ENCODE measurements at places on chromosomes 4 and X.

DNA sequence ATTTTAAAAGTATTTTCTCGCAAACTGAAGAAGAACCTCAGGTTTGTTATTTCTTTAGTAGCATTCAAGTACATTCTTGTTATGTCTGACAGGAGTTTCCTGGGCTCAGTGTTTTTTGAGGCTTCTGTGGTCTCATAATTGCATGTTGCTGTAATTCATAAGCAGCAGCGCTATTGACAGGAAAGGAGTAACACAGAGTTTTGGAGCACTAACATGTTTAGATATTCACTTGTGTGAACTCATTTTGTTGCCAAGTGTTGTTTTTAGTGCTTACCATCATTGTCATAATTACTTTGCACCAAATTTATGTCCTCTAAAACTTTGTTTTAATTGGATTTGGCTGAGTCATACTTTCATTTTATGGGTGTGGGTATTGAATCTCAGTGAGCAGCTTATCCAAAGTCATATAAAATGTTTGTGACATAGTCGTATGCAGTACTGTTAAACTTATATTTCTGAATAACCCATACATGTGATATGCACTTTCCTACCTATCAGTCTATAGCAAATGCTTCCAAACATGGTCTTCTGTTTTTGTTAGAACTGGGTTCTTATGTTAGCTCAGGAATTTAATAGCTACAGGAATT lies 358.7 kb upstream of the CTSO start:
- DNase-seq, result no peak

- DNase-seq, result peak; percentile 75
Measured at GRCh38 chrX:38805432-38806389, 4.5 kb downstream of the MID1IP1 start.

DNA sequence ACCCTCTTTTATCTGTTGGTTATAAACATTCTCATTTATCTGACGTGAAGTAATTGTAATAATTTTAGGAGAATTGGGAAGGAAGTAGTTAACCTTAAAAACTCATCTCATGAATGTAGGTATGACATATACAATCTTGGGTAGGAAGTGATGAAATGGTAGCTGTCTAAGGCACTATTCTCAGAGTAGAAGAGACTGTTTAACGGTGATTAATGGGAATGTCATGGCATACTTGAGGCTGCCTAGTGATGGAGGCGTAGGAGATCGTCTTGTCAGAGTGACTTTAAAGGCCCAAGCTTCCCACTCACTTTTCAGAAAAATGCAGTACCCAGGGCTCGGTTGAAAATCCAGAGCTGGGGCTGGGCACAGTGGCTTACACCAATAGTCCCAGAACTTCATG lies 19.4 kb upstream of the AGA start:
- DNase-seq, result no peak

- no peak for DNase-seq
Measured at GRCh38 chr4:6616087-6616995, 24.1 kb upstream of the MRFAP1 start.

DNA sequence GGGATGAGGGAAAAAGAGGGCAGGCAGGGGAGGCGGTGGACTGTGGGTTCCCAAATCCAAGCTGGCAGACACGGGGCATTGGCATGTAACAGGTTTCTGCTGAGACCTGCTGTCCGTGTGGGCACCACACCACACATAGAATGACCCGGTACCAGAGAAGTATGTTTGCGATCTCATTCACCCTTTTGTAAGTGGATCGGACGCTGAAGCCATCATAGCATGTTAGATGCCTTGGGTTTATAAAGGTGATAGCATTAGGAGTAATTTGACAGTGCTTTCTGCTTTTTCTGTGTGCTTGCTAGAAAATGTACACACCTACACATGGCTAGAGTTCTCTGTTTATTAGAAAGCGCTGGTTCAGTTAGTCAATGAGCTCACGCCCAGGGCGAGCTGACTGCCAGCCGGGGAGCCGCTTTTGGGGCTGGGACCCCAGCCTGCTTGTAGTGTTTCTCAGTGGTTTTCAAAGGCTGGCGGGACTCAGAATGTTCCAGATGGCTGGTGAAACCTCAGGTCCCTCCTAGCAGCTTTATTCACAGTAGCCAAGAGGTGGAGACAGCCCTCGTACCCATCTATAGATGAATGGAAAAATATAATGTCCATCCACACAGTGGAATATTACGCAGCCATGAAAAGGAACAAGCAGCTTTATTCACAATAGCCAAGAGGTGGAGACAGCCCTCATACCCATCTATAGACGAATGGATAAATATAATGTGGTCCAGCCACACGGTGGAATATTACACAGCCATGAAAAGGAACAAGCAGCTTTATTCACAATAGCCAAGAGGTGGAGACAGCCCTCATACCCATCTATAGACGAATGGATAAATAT lies 579 bp downstream of the IL3RA start:
- no peak for DNase-seq

DNA sequence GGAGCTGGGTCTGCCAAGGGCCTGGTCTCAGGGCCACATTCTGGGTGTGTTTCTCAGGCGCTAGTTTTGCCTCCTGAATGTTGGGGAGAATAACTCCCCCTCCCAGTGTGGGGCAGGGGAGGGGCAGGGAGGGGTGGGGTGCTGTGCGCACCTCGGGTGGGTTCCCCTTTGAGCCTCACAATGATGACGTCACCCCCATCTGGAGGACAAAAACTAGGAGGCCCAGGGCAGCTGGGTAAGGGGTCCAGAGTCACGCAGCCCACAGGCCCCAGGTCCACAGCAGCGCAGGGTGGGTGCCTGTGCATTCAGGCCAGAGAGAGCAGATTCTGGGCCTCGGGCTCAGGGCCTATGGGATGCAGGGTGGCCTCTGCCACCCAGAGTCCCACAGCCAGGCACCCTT lies 23.7 kb upstream of the HMX1 start:
- DNase-seq, result no peak

- no peak for DNase-seq
Measured at GRCh38 chrX:83326539-83326938, 181.6 kb upstream of the POU3F4 start.

- no peak for DNase-seq
Measured at GRCh38 chr4:184400891-184401290, 73.5 kb downstream of the IRF2 start.

DNA sequence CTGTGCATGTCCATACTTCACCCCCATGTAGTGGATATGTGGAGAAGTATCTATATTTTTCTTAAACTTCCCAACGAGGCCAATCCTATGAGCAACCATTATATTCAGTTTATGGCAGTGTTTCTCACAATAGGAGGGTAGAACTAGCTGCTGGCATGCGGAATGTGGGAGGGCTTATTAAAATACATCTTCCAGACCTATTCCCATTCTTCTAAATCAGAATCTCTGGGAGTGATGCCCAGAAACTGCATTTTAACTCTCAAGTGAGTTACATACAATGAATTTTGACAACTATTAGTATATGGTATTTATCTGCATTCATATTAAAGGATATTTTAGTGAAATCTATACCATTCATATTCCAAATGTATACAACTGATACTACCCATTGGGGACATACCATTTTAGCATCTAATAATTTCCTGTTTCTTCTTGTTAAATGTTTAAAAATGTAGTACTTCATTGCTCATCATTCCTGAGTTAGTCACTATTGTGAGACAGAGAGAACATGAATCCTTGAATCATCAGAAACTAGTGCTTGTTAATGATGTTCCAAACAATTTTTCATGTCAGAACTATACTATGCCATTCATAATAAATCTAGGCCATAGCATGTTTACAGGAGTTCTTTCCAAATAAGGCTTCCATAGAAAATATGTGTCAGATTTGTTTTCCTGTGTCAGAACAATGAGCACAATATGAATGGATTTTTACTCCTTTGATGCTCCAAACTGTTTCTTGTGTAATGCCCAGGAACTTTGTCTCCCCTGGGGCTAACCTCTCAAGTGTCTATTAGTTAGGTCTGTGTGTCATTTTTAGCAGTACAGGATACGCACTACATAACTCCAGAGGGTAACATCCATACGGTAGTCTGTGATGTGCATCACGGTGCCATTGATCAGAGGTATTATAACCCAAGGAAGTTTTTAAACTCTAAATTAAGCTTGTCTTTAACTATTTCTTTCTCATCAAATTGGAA lies 198.8 kb upstream of the BMP3 start:
- DNase-seq, result no peak

DNA sequence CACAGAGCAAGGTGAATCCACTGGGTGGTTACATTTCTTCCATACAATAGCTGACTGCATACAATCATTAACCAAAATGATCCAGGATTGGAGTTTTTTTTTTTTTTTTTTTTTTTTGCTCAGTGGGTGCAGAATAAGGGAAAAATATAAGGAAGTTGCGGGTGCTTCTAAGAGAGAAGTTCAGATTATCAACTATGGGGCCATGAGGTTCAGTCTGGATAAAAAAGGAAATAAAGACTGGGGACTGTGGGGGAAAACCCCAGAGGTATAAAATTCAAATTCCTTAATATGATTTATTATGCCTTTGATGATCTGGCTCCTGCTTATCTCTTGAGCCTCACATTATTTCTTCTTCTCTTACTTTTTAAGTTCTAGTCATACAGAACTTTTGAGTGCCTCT lies 5.9 kb upstream of the EIF1AX start:
- no peak for DNase-seq

- no peak for DNase-seq
Measured at GRCh38 chrX:124646403-124646802, 300.0 kb downstream of the SH2D1A start.

DNA sequence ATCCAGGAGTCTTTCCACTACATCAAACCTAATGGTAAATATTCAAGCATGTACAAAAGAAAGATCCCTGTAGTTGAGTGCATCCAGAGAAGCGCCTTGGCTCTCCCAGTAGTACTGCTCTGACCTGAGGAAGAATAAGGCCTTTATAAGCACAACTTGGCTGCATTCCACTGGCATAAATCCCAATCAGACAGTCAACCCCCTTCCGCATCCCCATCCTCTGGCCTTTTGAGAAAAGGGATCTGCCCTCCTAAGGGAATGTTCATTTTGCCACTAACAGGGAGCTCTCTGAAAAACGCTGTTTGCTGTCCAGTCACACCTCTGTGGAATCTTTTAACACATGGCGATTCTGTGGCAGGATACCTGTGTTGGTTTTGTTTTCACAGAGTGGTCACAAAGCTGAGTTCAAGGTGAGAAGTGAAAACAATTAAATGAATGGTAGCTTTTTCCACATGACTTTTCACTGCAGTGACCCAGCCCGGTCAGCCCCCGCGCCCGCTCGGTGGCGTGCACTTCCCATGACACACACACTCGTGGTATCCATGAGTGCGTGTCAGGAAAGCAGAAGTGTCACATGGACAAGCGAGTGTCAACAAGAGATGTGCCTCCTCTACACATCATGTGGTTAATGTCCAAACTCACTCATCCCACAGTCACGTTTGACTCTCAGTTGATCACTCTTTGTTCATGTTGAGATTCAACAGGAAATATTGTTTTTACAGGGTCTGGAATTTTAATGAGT lies 112.2 kb upstream of the ENPP6 start:
- DNase-seq, result no peak

GRCh38 chrX:119008110-119008744 lies 33.8 kb downstream of the LONRF3 start:
- peak; percentile 11 for DNase-seq

DNA sequence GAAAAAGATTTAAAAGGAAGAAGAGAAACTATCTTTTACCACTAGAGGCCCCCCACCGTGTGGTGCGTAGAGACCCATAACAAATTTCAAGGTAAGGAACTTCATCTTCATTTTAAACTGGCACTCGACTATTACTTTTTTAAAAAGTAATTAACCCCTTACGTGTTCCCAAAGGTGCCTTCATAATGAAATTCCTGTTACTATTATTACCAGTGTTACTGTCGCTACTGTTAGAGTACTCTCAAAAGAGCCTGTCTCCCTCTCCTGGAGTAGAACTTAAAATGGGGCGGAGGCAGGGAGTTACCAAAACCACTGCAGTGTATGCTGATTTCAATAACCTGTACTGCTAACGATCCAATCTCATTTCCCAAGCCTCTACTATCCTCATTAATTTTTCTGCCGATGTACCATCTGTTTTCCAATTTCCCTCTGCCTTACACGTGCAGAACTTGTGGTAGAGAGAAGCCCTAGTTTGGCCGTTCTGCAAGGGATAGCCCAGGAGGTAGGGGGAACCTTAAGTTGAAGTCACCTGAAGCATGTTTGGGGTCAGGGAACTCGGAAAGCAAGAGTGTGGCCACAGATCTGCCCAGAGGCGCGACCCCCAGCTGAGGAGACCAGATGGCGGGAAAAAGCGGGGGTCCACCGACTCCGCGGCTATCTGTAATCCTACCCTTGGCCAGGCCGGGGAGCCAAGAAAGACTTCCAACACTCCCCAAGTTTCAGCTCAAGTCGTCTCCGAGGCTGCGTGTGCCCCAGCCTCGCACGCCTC lies 720 bp upstream of the STK26 start:
- peak; percentile 28 for DNase-seq

DNA sequence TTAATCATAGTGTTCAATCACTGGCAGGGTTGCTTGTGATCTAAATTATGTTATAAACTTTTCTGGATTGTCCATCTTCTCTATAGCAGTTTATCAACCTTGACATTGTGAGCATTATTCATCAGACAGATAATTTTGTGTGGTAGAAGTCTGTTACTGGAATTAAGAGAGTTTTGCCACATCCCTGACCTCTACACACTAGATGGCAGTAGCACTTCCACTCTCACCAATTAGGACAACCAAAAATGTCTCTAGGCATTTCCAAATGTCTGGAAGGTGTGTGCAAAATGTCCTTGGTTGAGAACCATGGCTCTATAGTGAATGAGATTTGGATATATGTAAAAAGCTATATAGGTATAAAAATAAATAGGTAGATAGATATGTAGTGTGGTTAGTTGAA lies 324.1 kb upstream of the FAM47C start:
- no peak for DNase-seq

- DNase-seq, result no peak
Measured at GRCh38 chr4:76105652-76106051, 31.1 kb downstream of the ART3 start.

- DNase-seq, result no peak
Measured at GRCh38 chr4:8087921-8088495, 70.6 kb downstream of the ABLIM2 start.

DNA sequence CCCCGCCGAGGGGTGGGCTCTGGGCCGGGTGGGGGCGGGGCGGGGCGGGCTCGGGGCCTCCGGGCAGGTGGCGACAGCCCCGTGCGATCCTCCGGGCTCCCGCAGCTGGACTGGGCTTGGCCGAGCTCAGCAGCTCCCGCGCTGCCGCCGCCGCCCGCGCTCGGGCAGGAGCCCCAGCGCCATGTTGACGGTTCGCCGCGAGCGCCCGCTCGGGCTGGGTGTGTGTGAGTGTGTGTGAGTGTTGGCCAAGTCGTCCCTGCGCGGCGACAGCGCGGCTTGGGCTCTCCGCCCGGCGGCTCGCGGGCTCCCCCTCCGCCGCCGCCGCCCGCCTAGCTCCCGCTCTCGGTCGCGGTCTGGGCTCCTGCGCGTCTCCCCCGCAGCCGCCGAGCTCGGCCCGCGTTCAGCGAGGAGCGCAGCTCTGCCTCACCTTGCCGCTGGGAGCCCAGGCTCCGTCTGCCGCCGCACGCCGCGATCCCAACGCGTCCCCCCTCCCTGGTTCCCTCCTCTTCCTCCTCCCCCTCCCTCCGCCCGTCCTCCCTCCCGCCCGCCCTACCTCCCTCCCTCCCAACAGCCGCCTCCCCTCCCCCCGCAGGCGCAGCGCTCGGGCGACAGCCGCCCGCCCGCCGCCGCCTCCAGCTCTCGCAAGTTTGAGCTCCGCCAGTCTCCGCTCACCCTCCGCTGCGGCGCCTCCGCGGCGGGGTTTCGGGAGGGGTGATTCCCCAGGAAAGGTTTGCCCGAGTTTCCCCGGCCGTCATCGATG lies at the start of gene BCOR:
BCOR (minus strand) TSS at position 455 of the 760 bp plus-strand sequence. CDS start 20,029 bp downstream, outside the sequence.
- DNase-seq, result peak; percentile 64
